Stimulated activated CD8-positive, alpha-beta memory T cell treated with anti-CD3 and anti-CD28 coated beads, Interleukin-4, amount 100 ng/mL, for 1 hour (primary cell): ENCODE measurements at places on chromosomes 3 and 15.

- no peak for DNase-seq
These were observed 262.5 kb downstream of the SOX2 start for GRCh38 chr3:181974198-181974597.

GRCh38 chr3:107813026-107813425 is 277.8 kb downstream of the CD47 start:
- DNase-seq: no peak

- DNase-seq: no peak
These were observed 9.4 kb downstream of the SEMA3F start for GRCh38 chr3:50164481-50164880.

DNA sequence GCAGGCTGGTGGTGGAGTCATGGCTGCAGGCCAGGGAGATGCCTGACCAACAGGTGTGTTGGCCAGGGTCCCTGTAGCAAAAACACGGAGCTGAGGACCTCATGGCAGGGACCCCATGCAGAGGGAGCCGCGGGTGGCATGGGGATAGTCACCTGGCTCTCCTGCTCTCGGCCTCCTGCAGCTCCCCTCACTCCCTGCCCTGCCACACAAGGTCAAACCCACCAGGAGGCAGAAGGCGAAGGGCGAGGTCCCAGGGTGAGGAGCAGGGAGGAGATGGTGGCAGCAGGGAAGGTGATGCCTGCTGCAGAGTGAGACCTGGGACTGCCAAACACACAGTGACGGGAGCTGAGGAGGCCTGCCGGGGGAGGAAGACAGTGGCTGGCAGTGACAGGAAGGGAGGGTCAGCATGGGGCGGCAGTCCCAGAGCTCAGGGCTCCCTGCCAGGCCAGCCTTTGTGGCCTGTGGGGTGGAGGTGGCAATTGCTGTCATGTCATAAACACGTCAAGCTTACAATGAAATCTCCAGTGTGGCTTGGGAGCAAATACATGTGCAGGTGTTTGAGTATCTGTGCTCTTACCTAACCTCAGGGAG is 144.3 kb downstream of the TJP1 start:
- no peak for DNase-seq

GRCh38 chr3:129822241-129822640 is 71.3 kb downstream of the TMCC1 start:
- DNase-seq: no peak

GRCh38 chr3:150077581-150078247 is 107.0 kb upstream of the PFN2 start:
- DNase-seq: no peak

- DNase-seq: peak; percentile 6
These were observed 656 bp downstream of the SLMAP start for GRCh38 chr3:57756528-57757401.

GRCh38 chr3:50557915-50558314 is 9.6 kb downstream of the C3orf18 start:
- no peak for DNase-seq

DNA sequence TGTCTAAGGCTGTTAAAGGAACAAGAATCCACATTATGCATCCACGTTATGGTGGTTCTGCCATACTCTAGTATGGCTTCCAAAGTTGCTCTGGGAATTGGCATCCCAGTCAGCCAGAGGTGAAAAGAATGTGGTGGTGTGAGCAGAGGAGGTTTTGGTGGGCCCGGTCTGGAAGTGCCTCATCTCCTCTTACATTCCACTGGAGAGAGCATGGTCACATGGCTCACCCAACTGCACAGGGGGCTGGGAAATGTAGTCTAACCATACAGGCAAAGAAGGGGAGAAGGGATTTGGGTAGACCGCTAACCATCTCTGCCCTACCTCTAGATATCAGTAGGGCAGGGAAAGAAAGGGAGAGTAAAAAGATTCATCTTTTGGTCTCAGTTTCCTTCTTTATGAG is 3.2 kb upstream of the HEG1 start:
- no peak for DNase-seq

- no peak for DNase-seq
These were observed 52.1 kb upstream of the P3H2 start for GRCh38 chr3:190172751-190173150.

GRCh38 chr15:76799760-76800159 is 105.4 kb downstream of the SCAPER start:
- no peak for DNase-seq

DNA sequence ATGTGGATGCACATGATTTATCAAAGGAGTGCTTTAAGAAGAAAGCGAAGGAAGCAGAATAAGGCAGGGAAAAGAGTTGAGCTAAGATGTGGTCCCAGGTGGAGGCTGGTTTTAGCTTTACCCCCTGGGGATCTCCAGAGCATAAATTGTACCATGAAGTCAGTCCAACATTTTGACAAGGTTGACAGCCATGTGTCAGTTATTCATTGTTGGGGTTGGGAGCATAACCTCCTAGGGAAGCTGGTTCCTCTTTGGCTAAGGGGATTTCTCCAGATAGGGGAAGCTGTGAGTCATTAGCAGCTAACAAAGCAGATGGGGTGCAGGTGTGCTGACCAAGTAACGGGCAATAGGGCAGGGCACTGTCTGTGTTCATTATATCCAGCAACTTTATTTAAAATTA is 123.7 kb upstream of the IGSF10 start:
- DNase-seq: no peak

DNA sequence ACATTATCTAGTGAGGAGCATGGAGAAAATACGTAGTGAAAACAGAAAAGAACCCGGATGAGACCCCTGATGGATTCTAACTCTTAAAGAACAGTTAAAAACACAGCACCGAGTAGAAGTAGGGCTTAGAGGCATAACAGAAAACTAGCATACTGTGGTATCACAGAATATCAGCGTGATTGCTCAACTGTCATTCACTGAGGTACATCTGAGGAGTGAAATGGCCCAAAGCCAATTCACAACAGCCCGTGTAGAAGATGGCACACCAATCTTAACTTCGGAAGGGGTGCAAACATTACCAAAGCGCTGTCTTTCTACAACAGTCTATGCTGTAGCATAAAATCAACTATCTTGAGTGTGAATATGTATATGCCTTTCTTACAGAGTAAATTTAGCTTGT is 1.8 kb downstream of the CLASP2 start:
- no peak for DNase-seq

DNA sequence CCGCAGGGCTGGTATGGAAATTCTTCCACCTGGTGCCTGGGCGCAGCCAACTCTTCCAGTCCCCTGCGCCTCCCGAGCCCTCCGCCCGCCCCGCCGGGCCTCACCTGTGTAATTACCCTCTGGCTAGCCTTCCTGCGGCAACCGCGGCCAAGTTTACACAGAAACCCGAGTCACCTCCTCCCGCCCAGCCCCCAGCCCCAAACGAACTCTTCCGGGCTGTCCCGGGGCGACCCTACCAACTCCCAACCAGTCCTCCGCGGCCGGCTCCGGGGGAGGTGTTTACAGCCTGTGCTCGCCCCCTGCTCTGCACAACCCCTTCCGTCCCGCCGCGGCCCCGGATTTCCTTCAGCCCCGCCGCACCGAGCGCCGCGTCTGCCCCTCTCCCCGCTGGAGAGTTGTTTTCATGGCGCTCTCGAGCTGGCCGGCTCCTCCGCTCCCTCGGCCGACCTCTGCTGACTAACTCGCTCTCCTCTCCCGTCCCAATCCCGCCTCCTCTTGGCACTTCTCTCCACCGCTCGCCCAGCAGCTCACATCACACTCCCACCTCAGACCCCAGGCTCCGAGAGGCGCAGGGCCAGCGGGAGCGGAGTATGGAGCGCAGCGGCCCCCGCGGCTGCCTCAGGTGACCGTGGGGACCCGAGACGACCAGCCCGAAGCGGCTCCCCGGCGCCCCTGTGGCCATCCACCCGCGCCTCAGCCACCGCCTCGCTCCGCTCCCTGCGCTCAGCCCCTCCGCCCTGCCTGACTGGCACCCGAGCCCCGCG is 538 bp downstream of the ATOSA start:
- DNase-seq: peak; percentile 39

DNA sequence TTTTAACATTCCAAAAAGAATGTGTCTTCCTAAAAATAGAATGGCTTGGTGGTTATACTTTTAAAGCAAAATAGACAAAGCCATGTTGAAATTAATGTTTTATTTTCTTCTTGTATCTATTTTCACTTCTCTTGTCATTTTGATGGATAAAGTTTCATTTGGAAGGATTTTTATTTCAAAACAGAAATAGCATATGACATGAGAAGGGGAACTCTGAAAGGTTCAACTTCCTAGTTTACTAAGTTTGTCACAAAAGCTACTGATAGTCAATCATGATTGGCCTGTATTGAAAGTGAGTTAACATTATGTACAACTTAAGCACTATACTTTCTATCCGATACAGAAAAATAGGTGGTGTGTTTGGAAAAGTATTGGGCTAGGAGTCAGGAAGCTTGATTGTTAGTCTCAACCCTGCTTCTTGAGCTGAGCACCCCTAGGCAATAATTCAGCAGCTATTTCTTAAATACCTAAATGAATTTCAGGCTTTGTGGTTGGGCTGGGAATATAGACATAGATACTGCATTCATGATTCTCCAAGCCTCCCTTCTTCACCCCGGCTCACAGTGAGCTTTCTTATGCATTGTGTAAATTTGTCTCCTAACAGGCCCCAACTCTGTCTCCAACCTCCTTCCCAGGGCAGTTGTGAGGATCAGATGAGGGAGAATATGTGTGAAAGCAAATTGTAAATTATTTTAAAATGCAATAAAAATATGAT is 46.9 kb upstream of the CSPG4 start:
- DNase-seq: no peak

DNA sequence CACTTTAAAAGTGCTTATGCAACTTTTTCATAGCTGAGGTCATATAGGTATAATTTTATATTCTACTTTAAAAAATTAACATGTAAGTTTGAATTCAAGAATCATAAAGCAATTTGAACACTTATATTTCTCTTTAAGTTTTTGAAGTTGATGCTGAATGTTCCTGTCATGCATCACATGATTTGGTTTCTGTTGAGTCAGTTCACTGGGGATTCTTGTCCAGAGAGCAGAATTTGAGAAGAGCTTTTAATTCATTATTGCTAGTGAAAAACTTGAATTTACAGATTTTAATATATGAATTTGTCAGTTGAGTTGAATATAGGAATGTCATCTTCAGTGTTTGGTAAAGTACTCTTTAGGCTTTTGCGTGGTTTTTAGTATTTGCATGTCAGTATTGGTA is 7.9 kb downstream of the SLC25A26 start:
- DNase-seq: no peak

DNA sequence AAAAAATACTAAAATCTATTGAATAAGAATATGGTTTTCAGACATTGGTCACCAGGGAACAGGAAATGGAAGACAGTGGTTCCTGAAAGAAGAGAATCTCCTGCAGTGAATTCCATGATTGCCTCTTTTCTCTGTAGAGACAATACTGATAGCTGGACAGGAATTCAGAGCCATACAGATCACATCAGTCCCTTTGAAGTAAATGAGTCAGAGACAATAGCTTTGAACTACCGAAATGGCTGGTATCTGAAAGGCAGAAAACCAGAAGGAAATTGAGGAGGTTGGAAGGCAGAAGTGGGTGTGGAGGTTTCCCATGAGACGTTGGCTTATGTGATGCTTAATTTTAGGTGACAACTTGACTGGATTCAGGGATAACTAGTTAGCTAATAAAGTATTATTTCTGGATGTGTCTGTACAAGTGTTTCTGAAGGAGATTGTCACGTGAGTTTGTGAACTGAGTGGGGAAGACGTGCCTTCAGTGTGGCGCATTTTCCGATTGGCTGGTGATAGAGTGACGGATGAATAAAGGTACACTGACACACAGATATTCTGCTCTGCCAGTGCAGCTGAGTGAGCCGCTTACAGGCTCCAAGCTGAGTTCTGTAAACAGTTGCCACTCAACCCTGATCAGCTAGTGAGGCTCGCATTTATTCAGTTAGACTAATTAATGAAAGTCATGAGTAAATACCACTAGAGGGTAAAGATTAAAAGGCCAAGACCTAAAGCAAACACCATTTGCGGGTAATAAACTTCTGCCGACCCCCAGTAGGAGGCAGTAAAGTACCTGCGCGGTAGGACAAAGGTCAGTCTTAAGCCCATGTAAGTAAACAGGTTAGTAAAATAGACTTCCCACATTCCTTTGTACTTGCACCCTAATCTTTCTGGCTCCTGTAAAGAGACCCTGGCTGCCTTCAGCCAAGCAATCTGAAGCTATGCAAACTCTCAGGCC is 1298.6 kb downstream of the SI start:
- DNase-seq: no peak

DNA sequence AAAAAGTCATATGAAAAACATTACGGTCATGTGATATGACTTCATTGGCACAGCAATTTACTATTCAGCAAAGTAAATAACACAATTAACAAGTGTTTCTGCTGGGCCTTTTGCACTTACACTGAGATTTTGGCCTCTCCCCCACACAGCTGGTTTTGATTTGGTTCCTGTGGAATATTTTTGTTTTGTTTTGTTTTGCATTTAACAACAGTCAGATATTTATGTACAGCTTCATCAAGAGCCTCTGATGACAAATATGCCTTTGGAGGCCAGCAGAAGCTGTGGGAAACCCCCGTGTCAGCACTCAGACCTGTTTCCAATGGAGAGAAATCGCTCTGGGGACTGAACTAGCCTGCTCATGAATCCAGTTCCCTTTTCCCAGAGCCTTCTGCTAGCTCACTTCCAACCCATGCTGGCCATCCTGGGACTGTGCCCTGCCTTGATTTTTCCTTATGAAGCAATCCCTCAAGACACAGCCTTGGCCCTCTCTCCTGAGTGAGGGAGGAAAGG is 161.9 kb downstream of the ATG7 start:
- DNase-seq: no peak

GRCh38 chr3:68504201-68504600 is 428.1 kb downstream of the TAFA4 start:
- no peak for DNase-seq

DNA sequence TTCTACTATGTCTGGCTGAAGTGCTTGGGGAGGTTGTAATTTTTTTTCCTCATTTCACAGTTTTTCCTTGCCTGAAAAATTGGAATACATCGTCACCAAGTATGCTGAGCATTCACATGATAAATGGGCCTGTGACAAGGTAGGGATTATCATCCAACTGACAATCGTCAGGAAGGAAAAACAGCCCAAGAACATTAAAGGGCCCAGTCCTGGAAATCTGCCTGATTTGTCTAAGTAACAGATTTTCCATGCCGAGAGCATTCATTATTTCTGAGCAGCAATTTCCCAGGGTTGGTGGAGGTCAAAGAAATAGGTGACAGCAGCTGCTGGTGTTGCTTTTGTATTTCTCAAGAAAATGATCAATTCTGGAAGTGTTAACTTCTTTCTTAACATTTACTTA is 226.0 kb upstream of the CHRM5 start:
- no peak for DNase-seq

GRCh38 chr3:55923626-55924025 is 436.5 kb upstream of the WNT5A start:
- no peak for DNase-seq

GRCh38 chr15:69279636-69280035 is 19.1 kb upstream of the PAQR5 start:
- DNase-seq: no peak

GRCh38 chr3:182717216-182717615 is 76.1 kb upstream of the ATP11B start:
- no peak for DNase-seq

GRCh38 chr3:129820587-129820986 is 72.9 kb downstream of the TMCC1 start:
- DNase-seq: no peak

GRCh38 chr3:9045371-9045770 is 82.1 kb upstream of the RAD18 start:
- no peak for DNase-seq

- DNase-seq: no peak
These were observed 103.7 kb downstream of the RPL22L1 start for GRCh38 chr3:170766253-170766652.
